Activated naive CD4-positive, alpha-beta T cell treated with Interleukin-2 at 50 U/mL for 16 hours (primary cell): ENCODE measurements at places on chromosomes 6 and 20.

DNA sequence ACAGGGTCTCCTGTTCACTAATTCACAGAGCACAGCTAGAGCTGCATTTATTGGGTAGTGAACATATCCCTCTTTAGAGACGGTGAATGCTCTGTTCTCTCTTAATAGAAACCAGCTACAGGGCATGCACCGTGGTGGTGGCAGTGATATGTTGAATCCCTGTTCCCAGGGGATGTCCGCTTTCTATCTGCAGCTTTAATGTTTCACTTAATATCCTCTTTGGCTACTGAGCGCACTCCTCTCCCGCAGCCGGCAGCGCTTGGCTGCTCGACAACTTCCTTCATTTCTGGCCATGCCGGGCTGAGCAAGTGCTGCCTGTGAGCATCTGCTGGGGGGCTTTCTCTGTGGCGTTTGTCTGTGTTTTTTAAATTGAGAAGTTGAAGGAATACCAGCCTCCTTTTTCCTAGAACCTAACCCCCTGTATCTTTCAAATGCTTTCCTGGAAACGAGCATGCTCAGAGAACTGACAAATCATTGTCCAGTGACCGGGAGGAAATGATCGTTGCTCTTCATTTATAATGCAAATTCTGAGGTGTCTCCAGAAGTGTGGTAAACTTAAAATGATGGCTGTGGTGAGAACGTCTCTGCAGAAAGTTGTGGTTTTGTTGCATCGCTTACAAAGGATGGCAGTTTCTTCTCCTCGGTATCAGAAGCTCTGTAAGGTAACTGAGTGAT lies 297.9 kb downstream of the UTRN start:
- peak; percentile 34 for DNase-seq

DNA sequence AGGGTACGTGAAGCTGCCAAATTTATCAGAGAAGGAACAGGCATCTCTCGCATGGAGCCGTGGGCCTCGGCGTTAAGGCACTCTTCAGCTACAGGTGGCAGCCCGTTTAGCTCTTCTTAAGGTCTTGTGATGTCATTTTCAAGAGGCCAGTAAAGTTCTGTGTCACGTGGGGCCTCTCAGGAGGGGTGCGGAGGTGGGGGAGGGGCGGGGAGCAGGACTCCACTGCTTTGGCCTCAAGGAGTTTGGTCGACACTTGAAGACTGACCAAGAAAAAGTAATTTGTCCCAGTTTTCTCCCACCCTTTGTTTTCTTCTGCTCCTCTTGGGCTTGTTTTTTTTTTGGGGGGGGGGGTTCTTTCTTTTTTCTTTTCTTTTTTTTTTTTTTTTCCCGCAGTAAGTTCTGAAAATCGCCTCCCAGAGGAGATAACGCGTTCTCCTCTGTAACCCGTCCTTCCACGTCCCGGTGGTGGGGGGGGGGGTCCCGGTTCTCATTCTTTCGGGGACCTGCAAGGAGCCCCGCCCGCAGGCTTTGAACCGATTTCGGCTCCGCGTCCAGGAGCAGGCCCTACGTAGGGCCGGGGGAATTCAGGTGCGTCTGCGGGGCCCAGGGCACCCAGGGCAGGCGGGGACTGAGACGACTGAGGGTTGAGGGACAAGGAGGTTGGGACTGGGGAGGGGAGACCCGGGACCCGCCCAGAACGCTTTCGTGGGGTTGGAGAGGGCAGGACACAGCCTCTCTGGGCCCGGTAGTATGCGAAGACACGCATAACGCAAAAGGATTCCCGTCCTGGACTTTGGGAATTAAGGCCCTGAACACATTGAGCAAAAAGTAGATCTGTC lies 26.0 kb downstream of the GPX6 start:
- DNase-seq = peak; percentile 17

DNA sequence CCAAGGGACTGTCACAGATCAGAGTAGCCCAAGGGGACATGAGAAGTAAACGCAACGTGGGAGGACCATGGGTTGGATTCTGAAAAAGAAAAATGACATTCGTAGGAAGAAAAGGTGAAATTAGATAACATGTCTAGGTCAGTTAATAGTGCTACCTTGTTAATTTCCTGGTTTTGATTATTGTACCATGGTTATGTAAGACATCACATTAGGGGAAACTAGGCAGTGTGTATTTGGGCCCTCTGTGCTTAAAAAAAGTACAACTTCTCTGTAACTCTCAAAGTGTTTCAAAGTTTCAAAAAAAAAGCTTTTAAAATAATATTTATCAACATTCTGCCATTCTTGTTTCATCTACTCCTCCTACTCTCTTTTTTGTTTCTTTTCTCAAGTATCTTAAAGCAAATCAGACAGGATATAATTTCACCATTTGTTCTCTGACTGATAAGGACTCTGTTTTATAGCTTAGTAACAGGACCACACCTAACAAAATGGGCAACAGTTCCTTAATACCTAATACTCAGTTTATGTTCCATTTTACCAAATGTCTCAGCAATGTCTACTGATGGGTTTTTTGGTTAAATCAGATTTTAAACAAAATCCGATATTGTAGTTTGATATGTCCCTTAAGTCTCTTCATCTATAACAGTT lies 97.1 kb upstream of the PLCB4 start:
- DNase-seq = no peak

DNA sequence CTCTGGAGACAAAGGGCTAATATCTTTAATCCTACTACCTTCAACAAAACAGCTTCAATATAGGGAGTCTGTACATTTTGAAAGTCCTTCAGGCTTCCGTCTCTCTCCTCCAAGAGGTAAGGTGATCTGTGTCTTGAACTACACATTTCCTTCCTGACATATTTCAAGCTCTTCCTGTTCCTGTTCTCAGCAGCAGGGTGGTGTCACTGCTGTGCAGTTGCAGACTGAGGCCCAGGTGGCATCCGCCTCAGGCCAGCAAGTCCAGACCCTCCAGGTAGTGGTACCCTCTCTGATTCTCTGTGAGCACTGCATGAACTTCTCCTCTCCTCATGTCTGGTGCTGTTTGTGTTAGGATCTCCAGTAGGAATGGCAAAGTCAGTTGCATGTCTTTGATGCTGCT lies 7.8 kb downstream of the NFYA start:
- no peak for DNase-seq

DNA sequence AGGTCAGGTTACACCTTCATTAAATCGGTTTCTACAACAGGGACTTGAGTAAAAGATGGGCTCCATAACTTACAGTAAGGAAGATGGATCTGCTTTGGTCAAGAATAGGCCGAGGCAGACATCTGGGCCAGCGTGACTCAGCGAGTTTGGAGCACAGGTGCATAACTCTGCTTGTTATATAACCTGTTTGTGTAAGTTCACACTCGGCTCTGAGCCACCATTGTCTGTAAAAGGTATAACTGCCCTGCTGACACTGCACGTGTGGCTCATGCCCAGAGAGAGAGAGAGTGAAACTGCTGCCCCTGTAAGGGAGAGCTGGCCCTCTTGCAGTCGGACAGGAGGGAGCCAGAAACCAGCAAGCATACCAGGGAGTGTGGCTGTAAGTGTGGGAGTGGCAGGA lies 737.9 kb upstream of the SLC35B3 start:
- DNase-seq = no peak
